Left ventricle myocardium superior (tissue), 1 donor: ENCODE measurements at places on chromosomes 3 and 15.

DNA sequence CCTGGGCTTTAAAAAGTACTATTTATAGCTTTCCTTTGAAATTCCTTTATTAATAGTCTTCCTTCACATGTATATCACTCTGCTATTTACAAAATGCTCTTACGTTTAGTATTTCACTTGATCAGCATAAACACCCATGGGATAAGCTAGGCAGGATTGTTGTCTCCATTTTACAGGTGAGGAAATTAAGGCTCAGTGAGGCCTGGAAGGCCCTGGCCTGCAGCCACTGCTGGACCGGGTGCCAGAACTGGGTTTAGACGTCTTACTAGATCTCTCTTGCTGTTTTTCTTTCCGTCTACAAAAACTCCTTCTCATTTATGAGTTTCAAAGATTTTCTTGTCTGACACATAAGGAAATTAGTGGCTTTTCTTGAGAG is 236.4 kb downstream of the LPP start:
- DNase-seq = peak; percentile 44

GRCh38 chr15:92429378-92430068 is 35.8 kb downstream of the ST8SIA2 start:
- DNase-seq = no peak

GRCh38 chr3:197189623-197190022 is 108.8 kb downstream of the DLG1 start:
- DNase-seq = no peak

- DNase-seq = no peak
Measured at GRCh38 chr3:132293251-132293650, 24.0 kb upstream of the ACP3 start.

DNA sequence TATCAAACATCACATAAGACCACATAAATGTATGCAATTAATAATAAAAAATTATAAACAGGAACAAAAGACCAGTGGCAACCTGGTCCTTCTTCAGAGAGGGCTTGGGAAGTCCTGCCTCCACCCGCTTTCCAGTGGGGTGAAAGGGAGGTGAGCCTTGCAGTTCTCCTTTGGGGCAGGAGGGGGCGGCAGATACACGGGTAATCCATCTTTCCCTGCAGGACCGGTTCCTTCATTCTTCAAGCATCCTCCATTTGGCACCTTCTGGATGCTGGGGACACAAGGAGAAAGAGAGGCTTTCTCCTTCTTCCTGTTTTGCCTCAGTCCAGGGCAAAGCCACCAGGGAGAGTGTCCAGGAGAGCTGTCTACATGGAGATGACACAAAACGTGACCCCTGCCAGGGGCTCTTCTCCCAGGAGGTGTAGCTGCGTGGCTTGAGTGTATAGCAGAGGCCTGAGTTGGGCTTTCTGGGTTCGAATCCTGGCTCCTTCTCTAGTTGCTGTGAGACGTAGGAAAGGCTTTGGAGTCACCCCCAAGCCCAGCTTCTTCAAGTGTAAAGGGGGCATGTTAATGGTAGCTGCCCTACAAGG is 23.2 kb downstream of the RPLP1 start:
- peak; percentile 84 for DNase-seq

DNA sequence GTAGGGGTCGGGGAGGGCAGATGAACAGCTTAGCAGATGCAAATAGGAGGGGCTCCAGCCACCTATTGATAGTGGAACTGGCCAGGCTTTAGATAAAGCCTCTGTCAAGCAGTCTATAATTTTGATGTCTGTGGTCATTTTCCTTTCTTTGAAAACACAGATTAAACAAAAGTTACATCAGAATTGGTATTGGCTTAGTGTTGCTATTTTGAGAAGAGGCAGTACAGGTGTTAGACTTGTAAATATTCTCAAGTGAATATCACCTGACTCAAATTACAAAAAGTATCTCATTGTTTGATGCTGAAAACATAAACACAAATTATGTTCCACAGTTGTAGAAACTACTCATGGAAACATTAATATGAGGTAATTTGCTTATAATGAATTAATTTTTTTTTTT is 18.1 kb downstream of the GHRL start:
- DNase-seq = no peak

GRCh38 chr15:92533298-92533697 is 122.3 kb downstream of the FAM174B start:
- DNase-seq = no peak

DNA sequence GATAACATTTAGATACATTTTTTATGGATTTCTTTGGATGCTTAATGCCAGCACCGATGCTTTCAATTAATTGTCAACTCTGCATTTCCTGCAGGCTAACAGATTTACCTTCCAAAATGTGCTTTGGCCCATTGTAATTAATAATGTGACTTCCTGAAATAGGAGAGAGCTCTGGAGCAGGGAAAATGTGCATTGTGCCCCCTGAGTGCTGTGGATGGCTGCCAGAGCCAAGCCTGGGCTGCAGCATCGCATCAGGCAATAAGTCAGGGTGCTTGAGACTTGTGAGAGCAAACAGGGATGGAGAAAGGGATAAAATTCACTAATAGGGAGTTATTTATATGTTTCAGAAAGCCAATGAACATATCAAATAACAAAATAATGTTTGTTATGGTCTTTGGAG is 133.8 kb downstream of the MOBP start:
- no peak for DNase-seq

GRCh38 chr3:172303941-172304558 is 144.2 kb downstream of the GHSR start:
- no peak for DNase-seq
